ENCODE measurements at places on chromosomes 2 and 18.

GRCh38 chr2:236342951-236343350 lies 78.7 kb upstream of the ASB18 start:
- DNase-seq, result no peak

- no peak for DNase-seq
Observed at GRCh38 chr2:128435576-128436478, 117.2 kb upstream of the HS6ST1 start.

DNA sequence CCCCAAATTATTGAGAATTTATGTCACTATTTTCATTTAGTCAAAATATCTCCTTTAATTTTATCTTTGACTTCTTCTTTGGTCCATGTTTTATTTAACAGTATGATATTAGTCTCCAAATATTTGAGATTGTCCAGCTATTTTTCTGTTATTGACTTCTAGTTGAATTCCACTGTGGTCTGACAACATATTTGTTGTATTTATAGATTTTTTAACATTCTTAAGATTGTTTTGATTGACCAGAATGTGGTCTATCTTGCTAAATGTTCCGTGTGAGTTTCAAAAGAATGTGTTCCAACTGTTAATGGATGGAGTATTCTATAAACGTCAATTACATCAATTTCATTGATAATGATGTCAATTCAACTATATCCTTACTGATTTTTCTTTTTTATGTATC lies 1452.1 kb downstream of the SUCLG1 start:
- DNase-seq, result no peak

DNA sequence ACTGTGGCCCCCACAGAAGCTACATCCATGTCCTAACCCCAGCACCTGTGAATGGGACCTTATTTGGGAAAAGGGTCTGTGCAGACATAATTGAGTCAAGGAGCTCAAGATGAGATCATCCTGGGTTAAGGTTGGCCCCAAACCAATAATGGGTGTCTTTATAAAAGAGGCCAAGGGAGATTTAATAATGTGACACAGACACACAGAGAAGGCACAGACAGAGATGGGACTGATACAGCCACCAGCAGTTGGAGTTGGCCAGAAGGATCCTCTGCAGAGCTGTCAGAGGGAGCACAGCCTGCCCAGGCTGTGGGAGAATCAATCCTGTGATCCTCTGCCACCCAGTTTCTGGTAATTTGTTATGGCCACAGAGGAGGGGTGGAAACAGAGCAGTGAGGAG lies 26.0 kb downstream of the SNORC start:
- no peak for DNase-seq

GRCh38 chr2:24253303-24253919 lies 78.6 kb downstream of the FAM228A start:
- no peak for DNase-seq

DNA sequence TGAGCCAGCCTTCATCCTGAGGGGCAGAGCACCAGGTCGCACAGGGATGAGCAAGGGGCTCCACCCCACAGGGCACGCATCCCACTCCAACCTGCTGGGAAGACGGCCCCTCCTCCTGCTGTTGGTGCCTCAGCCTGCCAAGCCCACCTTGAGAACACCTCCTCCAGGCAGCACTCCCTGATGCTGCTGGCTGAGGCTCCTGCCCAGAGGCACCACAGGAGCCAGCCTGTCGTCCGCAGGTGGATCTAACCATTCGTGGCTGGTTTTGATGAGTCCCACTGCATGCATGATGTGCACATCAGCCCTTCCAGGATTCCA lies 58.4 kb downstream of the BIN1 start:
- no peak for DNase-seq

GRCh38 chr2:232516551-232516950 lies 3.6 kb upstream of the PRSS56 start:
- DNase-seq, result no peak

DNA sequence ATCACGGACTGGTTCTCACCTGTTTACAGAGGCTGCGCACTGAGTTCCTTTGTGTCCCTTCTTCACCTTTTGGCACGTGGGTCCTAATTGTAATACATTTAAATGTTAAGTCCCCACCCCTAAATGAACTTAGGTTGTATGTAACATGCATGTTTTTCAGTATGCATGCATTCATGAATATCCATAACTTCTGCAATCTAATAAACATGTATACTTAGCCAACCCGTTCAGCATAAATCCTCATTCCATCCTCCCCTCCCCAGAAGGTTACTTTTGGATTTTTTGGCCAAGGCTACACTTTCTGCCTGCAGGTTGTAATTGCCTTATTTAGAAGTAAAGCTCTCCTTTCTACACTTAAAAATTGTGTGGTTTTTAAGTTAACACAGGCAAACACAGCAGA lies 314.7 kb downstream of the SUCLG1 start:
- DNase-seq, result no peak

- DNase-seq, result no peak
Observed at GRCh38 chr18:58697146-58697545, 25.9 kb downstream of the MALT1 start.

DNA sequence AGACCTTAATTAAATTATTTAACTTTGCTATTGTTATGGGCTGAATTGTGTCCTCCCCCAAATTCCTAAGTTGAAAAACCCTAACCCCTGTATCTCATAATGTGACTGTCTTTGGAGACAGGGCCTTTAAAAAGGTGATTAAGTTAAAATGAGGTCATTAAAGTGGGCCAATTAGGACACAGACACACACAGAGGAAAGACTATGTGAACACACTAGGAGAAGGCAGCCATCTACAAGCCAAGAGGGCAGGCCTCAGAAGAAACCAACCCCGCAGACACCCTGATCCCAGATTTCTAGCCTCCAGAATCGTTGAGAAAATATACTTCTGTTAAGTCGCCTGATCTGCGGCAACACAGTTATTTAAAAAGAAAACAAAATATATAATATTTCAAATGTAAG lies 6.4 kb downstream of the STK17B start:
- no peak for DNase-seq

DNA sequence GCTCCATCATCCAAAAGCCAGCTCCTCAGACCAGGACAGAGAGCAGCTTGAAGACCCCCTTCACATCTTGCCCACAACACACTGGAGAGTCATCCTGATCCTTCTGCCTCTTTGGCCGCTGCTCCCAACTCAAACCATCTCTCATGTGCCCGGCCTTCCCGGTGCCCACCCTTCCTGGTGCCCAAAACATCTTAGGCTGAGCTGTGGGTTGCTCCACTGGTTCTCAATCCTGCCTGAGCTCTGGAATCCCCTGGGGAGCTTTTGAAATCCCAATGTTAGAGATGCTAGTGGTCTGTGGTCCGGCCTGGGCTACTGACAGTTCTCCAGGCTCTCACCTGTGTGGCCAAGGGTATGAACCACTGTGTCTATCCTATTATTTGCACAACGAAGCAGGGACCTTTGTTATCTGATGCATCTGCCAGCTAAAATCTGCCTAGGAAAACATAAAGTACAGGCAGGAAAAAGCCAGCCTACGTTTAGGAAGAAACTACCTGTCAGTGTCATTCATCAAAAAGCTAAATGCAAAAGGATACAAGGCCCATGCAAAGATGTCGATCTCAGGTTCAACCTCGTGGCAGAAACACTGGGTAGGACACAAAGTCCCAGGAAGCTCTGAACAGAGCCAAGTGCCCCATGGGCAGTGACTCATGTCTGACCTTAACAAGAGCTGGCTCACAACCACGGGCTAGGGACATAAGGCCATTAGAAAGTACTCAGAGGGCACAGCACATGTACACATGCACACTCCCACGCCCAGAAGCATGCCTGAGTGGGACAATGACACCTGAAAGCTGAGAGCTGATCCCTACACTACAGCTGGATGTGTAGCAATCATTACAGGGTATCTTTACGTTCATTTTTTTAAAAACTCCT lies 30.8 kb downstream of the TBC1D8 start:
- no peak for DNase-seq

DNA sequence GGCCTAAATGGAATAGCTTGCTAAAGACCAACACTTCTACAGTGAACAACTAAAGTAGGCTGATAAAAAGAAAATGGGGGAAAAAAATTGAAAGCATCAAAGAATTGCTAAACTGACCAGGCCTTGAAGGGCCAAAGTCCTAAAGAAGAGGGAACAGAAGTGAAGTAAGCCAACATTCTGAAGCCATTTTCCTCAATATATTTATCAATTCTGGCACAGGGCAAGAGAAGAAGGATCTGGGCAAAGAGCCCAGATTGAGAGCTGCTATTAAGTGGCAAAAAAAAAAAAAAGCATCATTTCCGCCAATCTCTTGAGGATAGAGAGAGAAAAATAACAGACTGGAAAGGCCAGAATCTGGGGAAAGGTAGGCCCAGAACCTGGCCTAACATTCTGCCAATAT lies 25.7 kb downstream of the FANCL start:
- no peak for DNase-seq
